ENCODE measurements at places on chromosomes 1 and 21. TPM values are rescaled to one million over a fixed set of nuclear protein-coding genes. Genes with fewer than 3 reads are reported as not detected.

The RNF223 gene
- total RNA-seq: 7.5 TPM

The CLCA1 gene
- 180 TPM for total RNA-seq

The CLDN14 gene
- total RNA-seq: not detected

The RBM8A gene
- 122 TPM for total RNA-seq

The USP24 gene
- 53.5 TPM for total RNA-seq

The HSD17B7 gene
- total RNA-seq: 13.1 TPM

The ORC1 gene
- total RNA-seq: not detected

The TFAP2E gene
- 0.27 TPM for total RNA-seq

The SPATA21 gene
- total RNA-seq: not detected

The ADORA3 gene
- total RNA-seq: 5.7 TPM

All from transverse colon (tissue), 4 donors.